Epithelial cell of esophagus (primary cell): ENCODE measurements at places on chromosomes 5 and 9.

DNA sequence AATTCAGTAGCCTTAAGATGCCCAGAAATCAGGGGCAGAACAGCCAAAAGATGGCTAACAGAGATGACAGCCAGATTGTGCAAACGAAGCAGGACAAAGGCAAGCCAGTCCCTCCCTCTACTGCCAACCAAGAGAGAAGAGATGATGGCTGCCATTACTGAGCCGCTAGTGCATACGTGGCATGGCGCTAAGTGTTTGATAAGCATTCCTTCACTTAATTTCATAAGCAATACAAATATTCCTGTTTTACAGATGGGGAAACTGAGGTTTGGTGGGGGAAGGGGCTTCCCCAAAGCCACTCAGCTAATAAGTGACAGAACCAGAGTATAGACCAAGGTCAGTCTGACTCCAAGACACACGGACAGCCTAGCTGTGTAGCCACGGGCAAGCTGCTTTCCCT lies 44.1 kb downstream of the STK10 start:
- no peak for DNase-seq

- no peak for DNase-seq
Measured at GRCh38 chr5:133967124-133967523, 1.3 kb downstream of the C5orf15 start.

- DNase-seq, result peak; percentile 68
Measured at GRCh38 chr5:164277720-164278119, 772.3 kb downstream of the MAT2B start.

DNA sequence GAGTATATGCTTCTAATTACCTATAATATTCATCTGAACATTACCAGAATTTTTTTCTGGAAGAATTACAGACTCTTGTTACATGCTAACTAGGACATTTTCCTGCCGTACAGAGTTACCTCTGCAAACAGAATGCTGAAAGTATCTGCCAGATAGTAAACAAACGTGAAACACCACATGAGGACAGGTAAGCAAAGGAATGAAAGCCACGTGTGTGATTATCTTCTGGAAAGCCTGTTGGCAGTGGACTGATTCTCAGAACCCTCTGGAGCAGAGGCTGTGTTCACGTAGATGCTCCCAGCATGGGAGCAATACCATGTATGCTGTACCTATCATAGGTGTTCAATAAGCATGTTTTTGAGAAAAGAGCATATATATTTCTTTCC lies 472.6 kb downstream of the ENC1 start:
- DNase-seq, result no peak

DNA sequence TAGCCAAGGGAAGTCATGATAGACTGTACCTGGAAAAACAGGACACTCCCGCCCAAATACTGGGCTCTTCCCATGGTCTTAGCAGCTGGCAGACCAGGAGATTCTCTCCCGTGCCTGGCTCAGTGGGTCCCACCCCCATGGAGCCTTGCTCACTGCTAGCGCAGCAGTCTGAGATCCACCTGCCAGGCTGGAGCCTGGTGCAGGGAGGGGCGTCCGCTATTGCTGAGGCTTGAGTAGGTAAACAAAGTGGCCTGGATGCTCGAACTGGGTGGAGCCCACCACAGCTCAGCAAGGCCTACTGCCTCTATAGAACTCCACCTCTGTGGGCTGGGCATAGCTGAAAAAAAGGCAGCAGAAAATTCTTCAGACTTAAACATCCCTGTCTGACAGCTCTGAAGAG lies 10.1 kb upstream of the THG1L start:
- DNase-seq, result no peak

DNA sequence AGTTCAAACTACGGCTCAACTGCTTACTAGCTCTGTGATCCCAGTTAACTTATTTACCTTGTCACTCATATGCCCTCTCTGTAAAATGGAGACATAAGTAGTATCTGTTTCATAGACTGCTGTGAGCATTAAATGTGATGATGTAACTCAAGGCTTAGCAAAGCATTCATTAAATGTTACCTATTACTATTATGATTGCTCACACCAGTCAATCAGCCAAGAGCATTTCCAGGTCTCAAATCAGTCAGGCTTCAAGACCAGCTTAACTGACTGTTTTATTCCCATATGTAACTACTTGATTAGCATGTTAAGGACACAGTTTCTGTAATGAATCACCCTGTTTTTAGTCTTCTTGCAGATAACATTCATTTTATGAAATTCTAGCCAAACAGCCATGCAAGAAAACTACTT lies 413.3 kb downstream of the MLLT3 start:
- DNase-seq, result peak; percentile 71

- DNase-seq, result no peak
Measured at GRCh38 chr9:127253446-127253845, 11.1 kb upstream of the GARNL3 start.

DNA sequence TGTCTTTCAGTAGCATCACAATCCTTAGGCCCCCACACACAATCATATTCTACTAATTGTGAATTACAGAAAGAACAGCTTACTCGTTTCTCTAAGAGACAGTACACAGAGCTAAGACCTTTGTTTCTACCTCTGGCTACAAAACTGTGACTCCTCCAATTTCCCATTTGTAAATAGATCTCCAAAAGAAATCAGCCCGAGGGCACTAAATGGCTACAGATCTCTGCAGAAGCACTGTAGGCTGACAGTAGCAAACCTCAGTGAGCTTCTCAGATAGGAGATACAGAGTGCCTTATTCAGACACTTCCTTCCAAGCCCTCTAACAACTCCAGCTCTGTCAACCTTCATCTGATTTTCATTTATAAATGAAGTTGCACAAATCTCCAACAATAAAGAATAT lies 51.0 kb downstream of the EFNA5 start:
- peak; percentile 18 for DNase-seq

- no peak for DNase-seq
Measured at GRCh38 chr9:16869882-16870595, 431 bp downstream of the BNC2 start.

DNA sequence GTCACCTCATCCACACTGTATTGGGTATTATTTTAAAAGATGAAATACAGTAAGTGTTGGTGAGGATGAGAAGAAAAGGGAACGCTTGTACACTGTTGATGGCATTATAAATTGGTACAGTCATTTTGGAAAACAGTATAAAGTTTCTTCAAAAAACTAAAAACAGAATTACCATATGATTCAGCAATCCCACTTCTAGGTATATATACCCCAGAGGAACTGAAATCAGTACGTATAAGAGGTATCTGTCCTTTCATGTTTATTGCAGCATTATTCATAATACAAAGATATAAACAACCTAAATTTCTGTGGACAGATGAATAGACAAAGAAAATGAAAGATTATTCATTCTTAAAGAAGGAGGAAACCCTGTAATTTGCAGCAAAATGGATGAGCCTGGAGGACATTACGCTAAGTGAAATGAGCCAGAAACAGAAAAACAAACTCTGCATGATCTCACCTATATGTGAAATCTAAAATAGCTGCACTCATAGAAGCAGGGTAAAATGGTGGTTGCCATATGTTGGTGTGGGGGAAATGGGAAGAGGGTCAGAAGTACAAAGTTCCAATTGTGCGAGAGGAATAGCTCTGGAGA lies 191.6 kb downstream of the TRIM36 start:
- no peak for DNase-seq

GRCh38 chr9:138007566-138007917 lies 130.0 kb downstream of the CACNA1B start:
- DNase-seq, result no peak

GRCh38 chr5:73338256-73339050 lies 110.1 kb downstream of the FOXD1 start:
- no peak for DNase-seq

- no peak for DNase-seq
Measured at GRCh38 chr5:164296603-164297080, 791.2 kb downstream of the MAT2B start.

- no peak for DNase-seq
Measured at GRCh38 chr5:2660315-2660714, 91.2 kb downstream of the IRX2 start.

DNA sequence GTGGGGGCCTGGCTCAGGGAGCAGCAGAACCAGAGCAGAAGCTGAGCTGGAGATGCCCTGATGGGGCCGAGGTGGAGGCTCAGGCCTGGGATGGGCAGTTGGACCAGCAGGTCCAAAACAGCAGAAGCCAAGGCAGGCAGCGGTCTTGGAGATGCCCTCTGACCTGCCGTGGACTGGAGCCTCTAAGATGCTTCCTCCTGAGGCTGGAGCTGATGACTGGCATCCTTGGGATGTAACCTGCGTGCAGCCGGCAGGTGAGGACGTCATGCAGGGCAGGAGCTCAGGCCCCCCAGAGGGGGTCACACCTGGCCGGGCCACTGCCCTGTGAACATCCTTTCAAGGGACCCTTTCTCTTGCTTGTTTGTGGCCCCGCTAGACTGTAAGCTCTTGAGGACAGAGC lies 162.0 kb downstream of the RGS3 start:
- DNase-seq, result no peak

DNA sequence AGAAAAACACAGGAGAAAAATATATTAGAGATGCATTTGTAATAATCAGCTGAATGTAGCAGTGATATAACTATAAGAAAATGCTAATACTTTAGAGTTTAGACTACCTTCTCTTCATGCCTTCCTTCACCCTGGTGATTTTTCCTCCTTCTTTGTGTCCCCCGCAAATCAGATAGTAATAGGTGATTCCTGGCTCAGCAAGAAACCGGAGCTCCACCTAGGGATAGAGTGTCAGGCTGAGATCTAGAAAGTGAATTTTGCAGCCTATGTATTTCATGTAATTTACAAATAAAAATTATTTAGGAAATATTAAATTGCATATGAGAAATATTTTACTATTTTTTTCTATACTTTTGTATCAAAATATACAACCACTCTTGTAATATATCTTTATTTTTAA lies 109.8 kb upstream of the ST8SIA4 start:
- DNase-seq, result no peak

DNA sequence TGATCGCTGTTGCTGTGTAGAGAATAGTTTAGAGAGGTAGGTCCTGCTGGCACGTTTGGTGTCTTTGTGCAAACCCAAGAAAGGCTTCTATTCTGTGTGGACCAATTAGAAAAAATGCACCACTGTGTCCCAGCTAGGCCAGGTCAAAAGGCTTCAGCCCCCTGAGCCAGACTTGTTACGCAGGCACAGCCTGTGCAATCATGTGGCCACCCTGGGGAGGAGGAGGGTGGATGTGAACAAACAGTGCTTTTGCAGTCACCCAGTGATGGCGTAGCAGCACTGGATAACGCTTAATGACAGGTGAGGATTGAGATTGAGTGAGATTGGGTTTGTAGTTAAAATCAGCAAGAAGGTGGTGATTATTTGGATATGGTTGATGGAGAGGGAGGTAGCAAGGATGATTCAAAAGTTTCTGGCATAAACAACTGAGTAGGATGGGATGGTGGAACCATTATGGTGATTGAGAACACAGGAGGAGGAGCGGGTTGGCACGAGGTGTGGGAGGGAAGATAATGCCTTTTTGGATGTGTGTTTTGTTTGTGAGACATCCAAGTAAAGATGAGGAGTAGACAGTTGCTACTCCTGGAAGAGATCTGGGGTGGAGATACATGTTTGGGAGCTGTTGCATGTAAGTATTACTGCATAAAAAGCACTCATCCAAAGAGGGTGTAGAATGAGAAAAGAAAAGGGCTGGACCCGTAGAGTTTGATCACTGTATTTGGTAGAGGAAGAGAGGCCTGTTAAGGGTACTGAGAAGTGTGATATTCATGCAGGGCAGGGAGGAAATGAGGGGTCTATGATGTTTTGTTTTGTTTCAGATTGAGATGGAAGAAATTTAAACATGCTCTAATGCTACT lies 6.7 kb downstream of the GCNT1 start:
- no peak for DNase-seq
